Mammary epithelial cell (primary cell): ENCODE measurements at places on chromosomes 6 and 20.
A peak's percentile ranks its signal among the peaks of the same experiment; 100 is the strongest.

DNA sequence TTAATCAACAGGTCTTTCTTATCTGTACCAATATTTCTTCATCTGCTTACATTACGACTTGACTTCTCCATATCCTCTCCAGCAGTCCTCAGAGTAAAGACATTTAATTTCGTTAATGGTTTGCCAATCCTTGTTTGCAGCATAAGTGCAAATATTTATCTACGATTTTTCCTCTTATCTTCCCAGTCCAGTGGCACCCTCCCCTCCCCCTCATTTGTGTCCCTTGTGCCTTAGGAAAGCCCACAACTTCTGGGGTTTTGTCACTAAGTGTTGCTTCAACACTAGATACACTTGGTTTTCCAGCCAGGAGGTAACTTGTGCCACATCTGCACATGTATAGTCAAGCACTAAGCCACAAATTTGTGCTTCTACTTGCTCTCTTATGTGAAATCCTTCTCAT, 327.2 kb downstream of the CBLN4 start:
- no peak for DNase-seq

GRCh38 chr6:166112580-166112979, 55.1 kb downstream of the TBXT start:
- DNase-seq = no peak

- no peak for DNase-seq
These were observed 70.8 kb upstream of the RNF146 start for GRCh38 chr6:127195833-127196232.

GRCh38 chr6:127300411-127300810, 33.7 kb downstream of the RNF146 start:
- DNase-seq = peak; percentile 38
